ENCODE measurements at places on chromosomes 12 and 14.
A peak's percentile ranks its signal among the peaks of the same experiment; 100 is the strongest.

DNA sequence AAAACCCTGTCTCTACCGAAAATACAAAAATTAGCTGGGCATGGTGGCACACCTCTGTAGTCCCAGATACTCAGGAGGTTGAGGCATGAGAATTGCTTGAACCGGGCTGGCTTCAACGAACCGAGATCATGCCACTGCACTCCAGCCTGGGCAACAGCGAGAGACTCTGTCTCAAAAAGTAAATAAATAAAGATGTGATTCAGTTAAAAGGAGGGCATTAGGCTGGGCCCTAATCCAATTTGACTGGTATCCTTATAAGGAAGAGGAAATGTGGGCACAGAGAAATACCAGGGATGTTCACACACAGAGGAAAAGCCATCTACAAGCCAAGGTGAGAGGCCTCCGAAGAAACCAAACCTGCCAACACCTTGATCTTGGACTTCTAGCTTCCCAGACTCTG lies 10.1 kb upstream of the DCAF4 start:
- no peak for DNase-seq

DNA sequence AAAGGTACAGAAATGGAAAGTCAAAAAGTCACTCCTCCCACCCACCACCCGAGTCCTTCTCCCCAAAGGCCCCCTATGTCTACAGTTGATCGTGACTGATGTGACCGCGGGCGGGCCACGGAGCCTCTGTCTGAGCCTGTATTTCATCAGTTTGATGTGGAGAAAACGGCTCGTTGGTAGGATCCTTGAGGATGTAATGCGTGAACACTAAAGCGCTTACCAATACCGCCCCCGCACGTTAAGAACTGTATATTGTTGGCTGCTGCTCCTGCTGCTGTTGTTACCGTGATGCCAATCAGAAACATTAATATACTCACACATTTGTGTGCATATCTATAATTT lies 24.6 kb upstream of the UBC start:
- DNase-seq, result no peak

DNA sequence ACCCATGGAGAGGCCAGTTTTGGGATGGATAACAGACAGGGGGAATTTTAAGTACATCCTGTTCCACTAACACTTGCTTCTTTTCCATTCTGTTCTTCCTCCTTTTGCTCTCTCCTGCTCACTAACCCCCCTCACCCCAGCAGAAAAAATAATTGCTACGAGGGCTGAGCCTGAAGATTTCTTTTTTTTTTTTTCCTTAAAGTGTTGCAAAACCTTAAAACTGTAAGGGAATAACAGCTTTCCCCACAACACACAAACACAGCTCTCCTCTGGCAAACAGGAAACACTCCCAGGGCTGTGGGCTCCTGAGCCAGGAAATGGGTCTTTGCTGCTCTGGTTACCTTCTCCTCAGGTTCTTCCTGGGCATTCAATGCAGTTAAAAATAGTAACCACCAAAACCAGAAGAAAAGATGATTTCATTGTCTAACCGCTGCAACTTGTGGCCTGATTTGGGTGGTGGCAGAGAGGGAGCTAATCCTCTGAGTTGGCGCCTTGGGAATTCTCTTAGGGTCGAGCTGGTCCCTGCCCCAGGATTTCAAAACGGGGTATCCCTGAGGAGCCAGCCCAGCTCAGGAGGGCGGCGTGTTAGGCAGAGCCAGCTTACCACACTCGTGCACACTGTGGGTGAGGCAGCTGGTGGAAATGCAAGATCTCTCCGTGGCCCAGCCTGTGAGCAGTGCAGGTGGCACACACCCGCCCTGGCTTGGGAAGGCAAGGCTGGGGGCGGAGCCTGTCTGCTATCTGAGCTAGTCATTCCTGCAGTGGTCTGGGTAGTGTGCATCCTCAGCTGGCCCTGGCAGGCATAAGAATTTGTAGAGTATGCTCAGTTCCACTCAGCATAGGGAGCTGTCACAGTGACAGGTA lies 17.1 kb upstream of the EMP1 start:
- peak; percentile 78 for DNase-seq

DNA sequence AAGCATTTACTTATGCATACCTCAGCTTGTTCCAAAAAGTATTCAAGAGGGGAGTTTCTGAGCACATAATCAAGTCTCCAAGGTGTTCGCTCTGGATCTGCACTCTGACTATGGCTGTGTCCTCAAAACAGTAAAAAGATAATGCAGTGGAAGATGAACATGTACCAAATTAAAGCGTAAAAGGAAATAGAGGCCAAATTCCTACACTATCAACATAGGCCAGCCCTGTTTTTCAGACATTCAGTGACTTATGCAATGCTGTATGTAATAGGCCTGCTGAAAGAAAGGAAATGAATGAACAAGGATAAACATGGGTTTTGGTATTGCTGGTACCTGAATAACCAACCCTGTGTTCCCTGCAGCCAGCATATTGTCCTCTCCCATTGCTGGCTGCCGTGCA lies 115.7 kb downstream of the SAMD4A start:
- no peak for DNase-seq

DNA sequence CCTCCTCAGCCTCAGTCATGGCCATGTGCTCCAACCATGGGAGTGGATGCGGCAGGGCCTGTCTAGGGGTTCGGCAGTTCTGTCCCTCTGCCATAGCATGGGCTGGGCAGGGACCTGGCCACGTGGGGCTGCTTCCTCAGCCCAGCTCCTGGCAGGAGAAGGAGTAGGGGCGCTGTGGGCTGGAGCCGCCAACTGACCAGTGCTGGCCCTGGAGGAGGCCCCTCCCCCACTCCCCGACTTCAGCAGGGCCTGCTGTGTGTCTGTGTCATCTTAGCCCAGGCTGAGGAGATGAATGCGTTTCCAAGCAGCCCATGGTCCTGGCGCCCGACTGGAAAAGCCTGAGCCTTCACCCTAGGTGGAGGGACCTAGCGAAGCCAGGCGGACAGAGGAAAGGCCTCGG lies 2.7 kb upstream of the PACS2 start:
- DNase-seq, result no peak

- DNase-seq, result no peak
Measured at GRCh38 chr14:25001601-25002000, 48.3 kb downstream of the STXBP6 start.

DNA sequence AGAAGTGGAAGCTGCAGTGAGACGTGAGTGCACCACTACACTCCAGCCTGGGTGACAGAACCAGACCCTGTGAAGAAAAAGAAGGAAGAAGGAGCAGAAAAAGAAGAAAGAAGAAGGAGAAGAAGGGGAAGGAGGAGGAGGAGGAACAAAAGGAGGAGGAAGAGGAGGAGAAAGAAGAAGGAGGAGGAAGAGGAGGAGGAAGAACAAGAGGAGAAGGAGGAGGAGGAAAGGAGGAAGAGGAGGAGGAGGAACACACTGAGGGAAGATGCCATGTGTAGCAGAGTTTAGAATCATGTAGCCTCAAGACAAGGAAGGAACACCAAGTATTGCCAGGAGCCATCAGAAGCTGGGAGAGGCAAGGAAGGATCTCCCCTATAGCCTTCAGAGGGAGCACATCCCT lies 241.5 kb downstream of the KSR2 start:
- no peak for DNase-seq

- no peak for DNase-seq
Measured at GRCh38 chr12:11085419-11085818, 6.7 kb downstream of the TAS2R43 start.

- no peak for DNase-seq
Measured at GRCh38 chr14:32908196-32909084, 30.2 kb upstream of the NPAS3 start.

DNA sequence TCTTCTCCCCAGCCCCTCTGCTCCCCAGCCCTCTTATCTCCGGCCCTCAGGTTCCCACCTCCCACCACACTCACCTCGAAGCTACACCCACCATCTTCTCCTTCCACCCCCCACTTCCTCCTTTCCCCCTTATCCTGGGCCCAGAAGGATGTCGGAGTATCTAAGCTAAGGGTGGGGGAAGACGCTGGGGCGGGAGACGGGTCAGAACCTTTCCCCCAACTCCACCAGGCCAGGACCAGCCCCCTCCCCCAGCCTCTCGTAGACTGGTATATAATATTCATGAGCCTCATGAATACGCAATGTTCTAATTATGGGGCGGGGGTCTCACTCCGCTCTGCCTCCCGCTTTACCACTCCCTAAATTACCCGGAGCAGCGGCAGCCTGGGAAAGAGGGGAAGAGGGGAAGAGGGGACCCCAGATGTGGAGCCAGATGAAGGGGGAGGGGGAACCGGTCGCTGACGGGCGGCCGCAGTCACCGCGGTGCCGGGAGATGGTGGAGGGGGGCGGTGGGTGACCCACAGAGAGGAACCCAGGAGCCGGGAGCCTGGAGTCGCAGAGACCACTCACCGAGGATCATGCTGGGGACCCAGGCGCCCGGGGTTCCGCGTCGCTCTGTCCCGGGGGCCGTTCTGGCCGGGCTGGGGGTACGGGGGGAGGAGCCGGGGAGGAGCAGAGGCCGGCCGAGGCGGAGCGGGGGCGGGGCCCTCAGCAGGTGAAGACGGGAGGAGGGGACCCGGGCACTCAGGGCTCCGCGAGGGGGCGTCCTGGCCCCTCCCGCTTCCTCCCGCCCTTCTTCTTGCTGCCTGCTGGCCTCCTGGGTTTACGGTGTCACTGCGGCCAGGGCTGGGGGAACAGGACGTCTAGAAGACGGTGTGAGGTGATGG lies 6.4 kb upstream of the ZNF385A start:
- peak; percentile 87 for DNase-seq

- DNase-seq, result no peak
Measured at GRCh38 chr12:69442894-69443293, 27.3 kb upstream of the FRS2 start.

DNA sequence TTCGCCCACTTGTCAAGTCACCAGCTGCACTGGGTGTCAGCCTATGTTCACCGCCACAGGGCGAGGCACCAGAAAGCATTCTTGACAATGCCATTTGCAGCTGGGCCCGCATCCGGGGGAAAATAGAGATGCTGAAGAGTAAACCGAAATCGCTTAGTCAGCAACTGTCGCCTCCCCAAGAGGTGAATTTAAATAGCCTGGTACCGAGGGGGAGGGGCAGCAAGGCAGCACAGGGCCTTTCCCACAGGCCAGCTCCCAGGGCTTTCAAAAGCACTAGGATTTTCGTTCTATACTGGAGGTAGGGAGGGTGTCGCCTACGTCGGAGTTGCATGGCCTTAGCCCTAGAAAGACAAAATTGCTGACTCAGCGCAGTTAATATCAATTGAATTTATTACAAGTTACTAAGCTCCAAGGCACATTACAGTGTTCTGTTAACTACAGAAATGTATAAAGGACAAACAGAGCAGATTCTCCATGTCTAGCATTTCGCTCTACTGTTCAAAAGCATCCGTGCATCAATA lies 4.3 kb downstream of the IRF2BPL start:
- DNase-seq, result peak; percentile 71

DNA sequence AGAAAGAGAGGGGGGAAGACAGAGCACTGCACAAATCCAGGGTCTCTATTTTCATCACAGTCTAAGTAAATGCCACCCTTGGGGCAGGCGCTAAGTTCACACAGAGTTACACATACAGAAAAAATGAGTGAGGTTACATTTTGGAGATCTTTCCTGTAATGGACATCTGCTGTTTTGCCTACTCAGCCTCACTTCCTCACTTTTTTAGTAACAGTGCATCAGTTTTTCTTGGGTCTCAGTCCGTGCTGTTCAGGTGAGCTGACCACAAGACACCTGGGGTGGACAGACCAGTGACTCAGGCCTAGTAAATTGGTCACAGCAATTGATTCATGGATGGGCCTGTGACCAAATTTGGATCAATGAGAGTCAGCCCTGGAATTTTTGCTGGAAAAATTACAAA lies 33.6 kb upstream of the SLC5A8 start:
- DNase-seq, result no peak

DNA sequence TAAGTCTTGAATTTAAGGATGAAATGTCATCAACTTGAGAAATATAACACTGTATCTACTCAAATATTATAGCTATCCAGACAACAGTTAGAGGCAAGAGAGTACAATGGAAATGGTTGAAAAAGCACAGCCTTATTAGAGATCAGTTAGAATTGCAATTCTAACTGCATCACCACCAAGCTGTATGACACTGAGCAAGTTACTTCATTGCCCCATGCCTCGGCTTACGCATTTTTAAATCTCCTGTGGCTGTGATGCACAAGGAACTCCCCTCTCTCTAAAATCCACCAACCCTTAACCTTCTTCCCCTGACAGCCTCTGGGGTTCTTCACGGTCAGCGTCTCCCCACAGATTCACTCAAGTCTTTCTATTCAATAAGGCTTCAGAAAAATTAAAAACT lies 75.1 kb downstream of the MED13L start:
- no peak for DNase-seq

GRCh38 chr14:61051051-61051450 lies 70.0 kb downstream of the SLC38A6 start:
- DNase-seq, result no peak

- no peak for DNase-seq
Measured at GRCh38 chr14:61558271-61558670, 137.0 kb upstream of the HIF1A start.

GRCh38 chr14:86501611-86502010 lies 971.7 kb downstream of the FLRT2 start:
- no peak for DNase-seq

GRCh38 chr12:25734529-25735180 lies 181.6 kb upstream of the LMNTD1 start:
- DNase-seq, result no peak

DNA sequence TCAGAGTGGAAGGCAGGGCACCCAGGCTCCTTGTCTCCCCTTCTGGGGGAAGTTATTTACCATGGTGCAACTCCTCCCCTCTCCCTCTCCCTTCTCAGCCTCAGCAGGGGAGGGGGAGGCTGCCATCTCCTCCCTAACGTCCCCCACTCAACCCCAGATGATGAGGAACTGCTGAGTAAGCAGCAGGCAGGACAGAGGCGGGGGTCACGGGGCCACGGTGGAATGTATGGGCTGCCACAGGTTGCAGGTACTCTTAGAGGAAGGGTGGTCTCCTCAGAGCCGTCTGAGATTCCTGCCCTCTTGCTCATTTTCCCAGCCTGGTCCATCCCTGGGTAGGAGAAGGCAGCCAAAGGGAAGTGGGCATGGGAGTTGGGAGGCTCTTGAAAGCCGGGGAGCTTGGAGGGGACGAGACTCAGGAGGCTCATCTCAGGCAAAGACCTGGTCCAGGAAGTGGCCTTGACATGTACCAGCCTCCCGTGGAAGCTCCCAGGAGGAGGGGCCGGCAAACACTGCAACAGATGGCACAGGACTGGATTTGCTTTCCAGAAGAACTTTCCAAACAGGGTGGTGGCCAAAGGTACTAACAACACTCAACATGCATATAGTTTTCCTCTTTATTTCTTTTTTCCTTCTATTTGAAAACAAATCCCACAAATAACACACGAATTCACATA lies 19.0 kb downstream of the RIN3 start:
- DNase-seq, result no peak

DNA sequence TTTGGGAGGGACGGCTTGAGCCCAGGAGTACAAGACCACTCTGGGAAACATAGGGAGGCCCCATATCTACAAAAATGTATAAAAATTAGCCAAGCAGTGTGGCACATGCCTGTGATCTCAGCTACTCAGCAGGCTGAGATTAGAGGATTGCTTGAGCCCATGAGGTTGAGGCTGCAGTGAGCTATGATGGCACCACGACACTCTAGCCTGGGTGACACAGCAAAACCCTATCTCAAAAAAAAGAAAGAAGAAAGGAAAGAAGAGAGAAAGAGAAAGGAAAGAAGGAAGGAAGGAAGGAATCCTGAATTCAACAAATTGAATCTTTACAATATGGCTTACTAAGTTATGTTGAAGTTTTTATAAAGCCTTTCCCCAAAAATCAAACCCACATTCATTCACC lies 2.1 kb downstream of the KIF21A start:
- DNase-seq, result no peak

- DNase-seq, result no peak
Measured at GRCh38 chr14:44372807-44373489, 134.1 kb downstream of the FSCB start.

Measured in NCI-H526 (cell line).